ENCODE measurements at places on chromosomes 7 and 10. TPM values are rescaled to one million over a fixed set of nuclear protein-coding genes. Genes with fewer than 3 reads are reported as not detected.

The OAT gene
- 129 TPM for total RNA-seq

The DENND2A gene
- total RNA-seq, result 4.1 TPM

The CXCL12 gene
- total RNA-seq, result 9.8 TPM

The CALML5 gene
- total RNA-seq, result 0.50 TPM

The CARD11 gene
- total RNA-seq, result 2.9 TPM

The PARD3 gene
- 49.5 TPM for total RNA-seq

The MAT1A gene
- total RNA-seq, result 8.3 TPM

The COBL gene
- 12.3 TPM for total RNA-seq

The DKK1 gene
- total RNA-seq, result 1.5 TPM

The EGFR gene
- 45.0 TPM for total RNA-seq

The TMEM26 gene
- 13.0 TPM for total RNA-seq

The BZW2 gene
- 36.5 TPM for total RNA-seq

The C10orf71 gene
- total RNA-seq, result 0.12 TPM

The CPA2 gene
- total RNA-seq, result 2.4 TPM

The LYZL2 gene
- 48.7 TPM for total RNA-seq

The UTF1 gene
- 18.6 TPM for total RNA-seq

The GSTO2 gene
- total RNA-seq, result 51.7 TPM

The KCNMA1 gene
- total RNA-seq, result 13.6 TPM

The AOAH gene
- total RNA-seq, result 1.7 TPM

The SLC39A12 gene
- 0.68 TPM for total RNA-seq

The FAM25C gene
- total RNA-seq, result not detected

The HMX2 gene
- 0.19 TPM for total RNA-seq

The NOC3L gene
- total RNA-seq, result 32.2 TPM

Measured in testis (tissue), 5 donors.